Aorta (tissue), 5 donors: ENCODE measurements at places on chromosomes 11 and 22. TPM values are rescaled to one million over a fixed set of nuclear protein-coding genes. Genes with fewer than 3 reads are reported as not detected.

Gene SMC1B
- not detected for polyA plus RNA-seq

Gene OR10V1
- not detected for polyA plus RNA-seq

Gene FKBP2
- polyA plus RNA-seq = 298 TPM

Gene MIAT
- not detected for polyA plus RNA-seq

Gene ZNHIT2
- polyA plus RNA-seq = 3.4 TPM

Gene SMPD1
- polyA plus RNA-seq = 45.5 TPM

Gene TEX12
- polyA plus RNA-seq = not detected

Gene PGA5
- polyA plus RNA-seq = not detected

Gene CHRM1
- polyA plus RNA-seq = not detected

Gene UBQLNL
- polyA plus RNA-seq = not detected

Gene THY1
- 12.5 TPM for polyA plus RNA-seq

Gene SEC14L6
- 0.75 TPM for polyA plus RNA-seq

Gene SUSD2
- 79.5 TPM for polyA plus RNA-seq

Gene ASCC2
- 21.2 TPM for polyA plus RNA-seq

Gene NRGN
- polyA plus RNA-seq = 15.4 TPM

Gene OR4A16
- polyA plus RNA-seq = not detected

Gene PANX2
- 0.97 TPM for polyA plus RNA-seq
